Activated naive CD4-positive, alpha-beta T cell treated with Interleukin-2 at 50 U/mL for 16 hours (primary cell): ENCODE measurements at places on chromosomes 3 and 15.

DNA sequence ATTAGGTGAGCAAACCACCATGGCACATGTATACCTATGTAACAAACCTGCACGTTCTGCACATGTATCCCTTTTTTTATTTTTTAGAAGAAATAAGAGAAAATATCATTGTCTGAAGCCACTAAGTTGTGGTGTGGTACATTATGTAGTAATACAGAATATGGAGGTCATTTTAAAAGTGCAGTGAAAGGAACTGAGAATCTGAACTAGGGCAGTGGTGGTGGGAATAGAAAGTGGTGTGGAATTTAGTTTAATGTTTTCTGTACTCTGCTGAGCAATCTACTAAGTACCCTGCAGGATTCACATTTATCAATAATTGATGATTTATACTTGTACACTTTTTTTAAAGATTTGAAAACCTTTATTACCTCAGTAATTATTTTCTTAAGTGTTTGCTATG, 283.5 kb downstream of the CHL1 start:
- no peak for DNase-seq

GRCh38 chr3:59257506-59257905, 207.7 kb upstream of the CFAP20DC start:
- DNase-seq: no peak

- DNase-seq: peak; percentile 9
Measured at GRCh38 chr15:79849789-79850188, 47.0 kb downstream of the MTHFS start.

DNA sequence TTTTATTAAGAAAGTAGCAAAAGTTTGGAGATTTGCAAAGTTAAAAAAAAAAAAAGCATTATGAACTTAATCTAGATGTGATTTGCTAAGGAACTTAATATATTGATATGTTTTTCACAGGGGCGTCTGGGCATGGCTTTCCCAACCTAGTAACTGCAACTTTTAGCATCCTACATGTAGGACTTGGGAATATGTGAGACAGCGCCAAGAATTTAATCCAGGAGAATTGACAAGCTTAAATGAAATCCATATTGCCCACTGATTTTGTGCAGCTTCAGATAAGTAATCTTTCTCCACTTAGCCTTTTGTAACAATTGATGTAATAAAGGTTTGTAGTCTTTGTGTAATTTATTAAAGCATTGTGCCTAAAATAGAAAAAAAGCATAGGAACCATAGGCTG, 982 bp upstream of the GABPB1 start:
- DNase-seq: no peak

- DNase-seq: no peak
Measured at GRCh38 chr3:169085827-169086226, 577.7 kb downstream of the MECOM start.

DNA sequence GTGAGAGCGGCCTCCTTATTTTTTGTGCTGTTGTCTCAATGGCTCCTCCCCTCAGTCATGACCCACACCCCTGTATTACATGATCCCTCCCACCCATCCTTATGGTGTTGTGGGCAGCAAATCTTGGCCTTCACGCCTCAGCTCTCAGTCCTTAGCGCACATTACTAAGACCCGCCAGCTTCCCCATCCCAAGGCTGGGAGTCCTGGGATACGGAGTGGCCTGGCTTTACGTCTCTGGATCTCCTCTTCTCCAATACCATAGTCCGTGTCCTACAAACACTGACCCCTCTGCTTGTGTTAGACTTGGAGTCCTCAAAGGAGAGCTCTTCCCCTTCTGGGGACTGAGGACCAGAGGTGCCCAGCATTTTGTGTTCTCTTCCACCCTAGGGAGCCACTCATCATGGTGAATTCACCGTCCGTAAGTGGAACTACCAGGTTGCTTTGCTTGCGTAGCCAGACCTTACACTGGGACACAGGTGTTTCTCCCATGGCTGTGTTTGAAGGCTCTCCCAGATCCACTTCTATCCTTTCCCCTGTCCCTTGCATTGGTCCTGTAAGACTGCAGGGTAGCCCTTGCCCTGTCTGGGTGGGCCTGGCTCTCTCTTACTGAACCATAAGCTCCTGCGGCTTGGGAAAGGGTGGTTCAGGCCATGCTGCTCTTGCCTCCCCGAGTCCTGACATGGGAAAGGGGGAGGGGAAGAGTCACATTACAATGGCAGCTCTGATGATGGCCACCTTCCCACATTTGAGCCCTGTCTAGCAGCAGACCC, 13.6 kb downstream of the GRM2 start:
- no peak for DNase-seq

DNA sequence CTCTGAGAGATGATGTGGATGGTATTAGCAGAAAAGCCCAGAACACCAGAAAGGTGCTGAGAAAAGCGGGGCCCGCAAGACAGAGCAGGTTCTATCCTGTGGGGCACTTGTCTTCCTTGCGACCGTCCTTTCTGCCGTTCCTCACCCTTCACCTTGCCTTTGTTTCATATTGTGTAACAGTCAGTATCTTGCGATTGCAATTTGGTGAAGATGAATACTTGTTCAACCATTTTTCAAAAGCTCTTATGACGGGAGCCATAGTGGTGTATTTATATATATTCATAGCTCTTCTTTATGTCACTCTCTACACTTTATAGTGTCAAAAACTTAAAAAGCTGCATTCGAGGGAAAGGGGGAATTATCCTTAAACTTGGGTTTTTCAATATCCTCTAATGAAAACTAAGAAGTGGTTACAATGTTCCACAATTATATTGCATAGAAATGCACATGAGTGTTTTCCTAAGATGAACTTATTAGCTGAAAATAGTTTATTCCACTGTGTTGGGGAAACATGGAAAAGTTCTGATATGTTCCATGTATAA, 797 bp downstream of the MAP3K13 start:
- DNase-seq: no peak

- DNase-seq: no peak
Measured at GRCh38 chr15:65985387-65985786, 116.1 kb downstream of the RAB11A start.

- DNase-seq: no peak
Measured at GRCh38 chr15:59814409-59814808, 125.3 kb upstream of the BNIP2 start.

DNA sequence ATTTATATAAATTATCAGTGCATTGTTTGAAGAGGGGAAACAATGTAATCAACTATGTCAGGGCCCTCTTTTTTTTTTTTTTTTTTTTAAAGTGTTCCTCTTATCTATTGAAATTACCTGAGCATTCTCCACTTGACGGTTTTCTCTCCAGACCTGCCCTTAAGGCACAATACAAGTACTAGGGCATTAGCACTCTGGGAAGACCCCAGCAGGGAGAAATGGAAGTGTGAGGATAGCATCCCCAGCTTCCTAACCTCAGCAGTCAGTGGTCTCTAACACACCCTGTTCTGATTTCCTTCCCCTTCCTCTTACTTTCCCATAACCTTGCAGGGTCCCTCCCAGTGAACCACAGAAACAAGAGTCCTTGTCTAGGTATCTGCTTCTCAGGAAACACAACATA, 458.3 kb upstream of the ARL6 start:
- DNase-seq: no peak

- no peak for DNase-seq
Measured at GRCh38 chr3:52633786-52634185, 51.9 kb downstream of the PBRM1 start.

- no peak for DNase-seq
Measured at GRCh38 chr3:125194849-125195601, 17.5 kb downstream of the SLC12A8 start.

- DNase-seq: no peak
Measured at GRCh38 chr15:87213626-87214025, 1042.9 kb downstream of the NTRK3 start.

DNA sequence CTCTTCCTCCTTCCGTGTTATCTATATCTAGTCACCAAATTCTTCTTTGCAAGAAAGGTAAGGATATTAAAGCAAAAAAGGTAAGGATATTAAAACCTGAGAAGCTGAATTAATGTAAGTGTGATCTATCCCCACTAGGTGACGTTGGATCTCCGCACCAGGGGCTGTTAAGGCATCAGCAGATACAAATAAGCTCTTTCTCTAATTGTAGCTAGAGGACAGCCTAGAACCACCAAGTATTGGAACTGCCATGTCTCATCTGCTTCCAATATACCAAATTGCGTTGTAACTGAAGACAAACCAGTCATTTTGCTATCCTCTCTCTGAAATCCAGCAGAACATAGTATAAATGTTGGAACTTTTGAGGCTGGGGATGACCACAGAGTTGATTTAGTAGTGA, 471.2 kb upstream of the TGFBR2 start:
- no peak for DNase-seq

DNA sequence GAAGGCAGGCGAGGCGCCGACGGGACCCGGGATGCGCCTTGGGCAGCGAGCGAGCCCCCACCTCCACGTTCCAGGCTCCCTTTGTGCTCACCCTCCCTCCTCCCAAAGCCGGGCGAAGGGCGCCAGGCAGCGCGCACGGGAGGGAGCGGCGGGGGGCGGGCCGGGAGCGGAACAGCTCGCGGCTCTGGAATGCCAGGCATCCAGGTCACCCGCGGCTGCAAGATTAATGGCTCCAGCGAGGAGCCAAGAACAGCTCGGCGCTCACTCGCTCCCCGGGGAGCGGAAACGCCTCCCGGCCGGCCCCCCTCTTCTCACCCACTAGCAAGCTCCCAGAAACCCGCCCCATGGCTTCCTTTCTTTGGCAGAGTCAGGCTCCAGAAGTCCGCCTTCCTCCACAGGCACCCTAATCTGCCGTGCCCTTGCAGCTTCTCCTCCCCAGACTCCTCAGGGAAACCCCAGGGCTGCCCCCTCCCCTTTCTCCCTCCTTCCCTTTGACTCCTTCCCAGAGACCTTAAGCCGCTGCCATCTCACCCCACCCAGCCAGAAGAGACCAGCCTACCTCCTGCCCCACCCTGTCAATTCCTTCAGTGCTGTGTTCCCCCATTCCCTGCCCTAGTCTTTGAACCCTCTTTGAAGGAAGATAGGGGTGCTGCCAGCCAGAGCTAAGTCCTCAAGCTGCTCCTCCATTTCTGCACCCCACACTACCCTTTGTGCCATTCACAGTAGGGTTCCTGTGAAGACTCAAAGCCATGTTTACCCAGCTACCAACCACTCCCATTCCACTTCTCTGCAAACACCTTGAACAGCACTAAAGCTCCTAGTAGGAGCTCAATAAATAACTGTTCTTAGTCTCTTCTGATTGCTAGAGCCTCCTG, 9.9 kb downstream of the AMOTL2 start:
- DNase-seq: peak; percentile 14

DNA sequence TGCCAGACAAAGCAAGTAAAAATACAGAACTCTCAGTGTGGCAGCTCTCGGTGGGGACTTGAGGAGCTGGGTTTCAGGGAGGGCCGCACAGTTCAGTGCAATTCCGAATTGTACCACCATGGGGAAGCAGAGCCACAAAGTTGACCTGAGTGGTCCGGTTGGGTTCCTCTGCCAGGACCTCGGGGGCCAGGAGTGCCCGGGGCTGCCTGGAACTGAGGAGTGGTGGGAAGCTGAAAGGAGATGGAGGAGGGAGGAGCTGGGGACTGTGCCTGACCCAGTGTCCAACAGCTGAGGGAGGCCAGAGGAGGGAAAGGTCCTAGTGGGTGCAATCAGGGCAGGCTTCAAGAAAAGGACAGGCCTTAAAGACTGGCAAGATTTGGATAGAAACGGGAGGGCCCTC, 32.2 kb upstream of the TRH start:
- peak; percentile 25 for DNase-seq

GRCh38 chr15:76185716-76186115, 125.6 kb downstream of the ETFA start:
- no peak for DNase-seq

DNA sequence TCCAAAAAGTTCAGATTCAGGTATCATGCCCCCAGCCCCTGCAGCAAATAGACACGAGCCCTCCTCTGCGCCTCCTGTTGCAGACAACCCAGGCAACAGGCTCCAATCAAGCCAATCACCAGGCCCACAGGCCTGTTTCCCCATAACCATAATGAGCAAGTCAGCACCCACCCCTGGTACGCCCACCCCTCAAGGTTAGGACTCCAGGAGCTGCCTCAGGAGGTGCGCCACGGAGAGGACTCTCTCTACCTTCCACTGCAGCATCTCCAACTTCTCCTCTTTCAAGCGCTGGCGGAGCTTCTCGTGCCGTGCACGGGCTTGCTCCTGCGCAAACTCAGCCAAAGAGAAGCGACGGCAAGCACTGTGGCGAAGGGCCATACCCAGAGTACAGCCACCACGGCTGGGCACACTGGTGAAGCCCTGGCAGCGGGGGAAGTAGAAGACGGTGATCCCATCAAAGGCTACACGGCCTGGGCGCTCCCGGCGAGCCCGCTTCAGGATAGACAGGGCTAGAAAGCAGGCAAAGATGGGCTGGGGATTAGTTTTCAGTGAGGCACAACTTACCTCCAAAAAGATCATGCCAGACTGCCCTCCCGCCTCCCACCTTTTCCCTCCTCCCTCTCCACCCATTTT, 8.5 kb downstream of the CSRNP1 start:
- DNase-seq: no peak

- no peak for DNase-seq
Measured at GRCh38 chr3:129432671-129433070, 4.2 kb upstream of the EFCAB12 start.

GRCh38 chr3:128969993-128970739, 23.7 kb downstream of the CFAP92 start:
- peak; percentile 65 for DNase-seq

DNA sequence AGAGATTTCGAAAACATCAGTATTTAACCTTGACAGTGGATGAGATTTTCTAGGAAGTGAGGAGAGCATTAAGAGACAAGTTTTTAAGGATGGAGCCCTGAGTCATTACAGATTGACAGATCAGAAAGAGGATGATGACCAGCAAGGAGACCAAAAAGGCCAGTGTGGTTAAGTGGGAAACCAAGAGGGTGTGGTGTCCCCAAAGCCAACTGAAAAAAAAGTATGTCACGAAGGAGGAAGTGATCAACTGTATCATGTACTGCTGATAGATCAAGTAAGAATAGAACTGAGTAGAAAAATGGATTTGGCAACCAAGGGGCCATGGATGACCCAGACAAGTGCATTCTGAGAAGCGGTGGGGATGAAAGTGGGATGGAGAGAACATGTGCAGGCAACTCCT, 491.8 kb downstream of the FHIT start:
- DNase-seq: no peak

DNA sequence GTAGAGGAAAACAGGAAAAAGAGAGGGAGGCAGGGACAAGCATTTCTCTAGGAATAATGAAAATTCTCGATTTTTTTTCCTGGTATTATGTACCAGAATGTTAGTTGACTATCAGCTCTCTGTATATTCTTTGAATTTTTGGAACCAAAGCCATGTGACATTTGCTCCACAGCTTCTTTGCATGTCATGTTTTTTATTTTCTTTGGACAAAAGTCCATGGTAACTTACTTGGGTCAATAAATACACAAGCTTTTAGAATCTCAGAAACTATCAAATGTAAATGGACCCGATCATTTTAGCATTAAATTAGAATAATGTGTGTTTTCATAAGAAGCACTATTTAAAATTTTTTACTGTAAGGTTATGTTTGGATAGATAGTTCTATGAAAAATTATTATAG, 320.5 kb downstream of the ZIC1 start:
- DNase-seq: no peak

GRCh38 chr3:48129921-48130320, 58.3 kb downstream of the CDC25A start:
- DNase-seq: no peak

GRCh38 chr3:145094355-145094941, 1066.5 kb downstream of the PLOD2 start:
- DNase-seq: no peak
